ENCODE measurements at places on chromosomes 3 and 15.

DNA sequence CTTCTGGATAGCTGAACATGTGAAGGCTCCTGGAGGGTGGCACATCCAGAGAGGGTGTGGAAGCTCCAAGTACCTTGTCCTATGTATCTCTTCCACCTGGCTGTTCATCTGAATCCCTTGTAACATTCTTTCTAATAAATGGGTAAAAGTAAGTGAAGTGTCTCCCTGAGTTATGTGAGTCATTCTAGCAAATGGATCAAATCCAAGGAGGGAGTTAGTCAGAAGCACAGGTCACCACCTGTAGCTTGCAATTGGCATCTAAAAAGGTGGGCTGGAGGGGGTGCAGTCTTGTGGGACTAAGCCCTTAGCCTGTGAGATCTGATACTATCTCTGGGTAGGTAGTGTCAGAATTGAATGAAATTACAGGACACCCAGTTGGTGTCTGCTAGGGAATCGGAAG lies 71.0 kb downstream of the WWTR1 start:
- no peak for DNase-seq

GRCh38 chr3:33581666-33582065 lies 136.4 kb downstream of the CLASP2 start:
- DNase-seq, result no peak

GRCh38 chr15:85330901-85331588 lies 49.4 kb upstream of the AKAP13 start:
- peak; percentile 40 for DNase-seq

GRCh38 chr3:52446631-52447511 lies 2.0 kb upstream of the SEMA3G start:
- no peak for DNase-seq

DNA sequence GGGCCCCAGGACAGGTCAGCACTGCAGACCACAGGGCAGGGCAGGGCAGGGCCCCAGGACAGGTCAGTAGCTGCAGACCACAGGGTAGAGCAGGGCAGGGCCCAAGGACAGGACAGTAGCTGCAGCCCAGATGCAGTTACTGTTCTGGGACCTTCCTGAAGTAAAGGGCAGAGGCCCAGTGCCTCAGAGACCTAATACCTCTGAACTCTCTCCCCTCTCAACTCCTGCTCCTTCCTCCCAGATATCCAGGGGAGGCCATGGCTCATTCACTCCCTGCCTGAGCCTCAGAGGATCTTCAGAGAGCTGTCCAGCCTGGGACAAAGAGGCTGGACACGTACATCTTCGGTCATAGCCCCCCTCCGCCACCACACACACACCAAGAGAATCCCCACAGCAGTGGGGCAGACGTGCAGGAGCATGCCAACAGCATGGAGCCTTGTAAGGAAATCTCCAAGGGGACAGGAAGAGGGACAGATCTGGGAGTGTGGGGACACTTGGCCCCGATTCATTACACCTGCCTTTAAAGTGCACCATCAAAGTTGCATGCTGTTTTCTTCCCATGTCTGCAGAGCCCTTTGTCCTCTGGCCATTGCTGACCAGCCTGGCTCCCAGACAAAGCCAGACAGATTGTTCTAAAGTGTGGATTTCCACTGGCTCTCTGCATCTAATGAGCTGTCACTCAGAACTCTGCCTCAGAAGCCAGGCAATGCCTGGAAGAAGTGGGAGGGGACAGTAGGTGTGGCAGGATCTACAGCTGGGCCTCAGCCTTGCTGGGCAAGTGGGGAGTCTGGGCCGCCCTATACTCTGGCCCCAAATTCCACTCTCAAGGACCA lies 24.2 kb upstream of the BUB1B start:
- no peak for DNase-seq

- DNase-seq, result no peak
These were observed 29.5 kb upstream of the MAGI1 start for GRCh38 chr3:66068255-66068654.

GRCh38 chr3:4704552-4704951 lies 211.4 kb downstream of the ITPR1 start:
- DNase-seq, result no peak

DNA sequence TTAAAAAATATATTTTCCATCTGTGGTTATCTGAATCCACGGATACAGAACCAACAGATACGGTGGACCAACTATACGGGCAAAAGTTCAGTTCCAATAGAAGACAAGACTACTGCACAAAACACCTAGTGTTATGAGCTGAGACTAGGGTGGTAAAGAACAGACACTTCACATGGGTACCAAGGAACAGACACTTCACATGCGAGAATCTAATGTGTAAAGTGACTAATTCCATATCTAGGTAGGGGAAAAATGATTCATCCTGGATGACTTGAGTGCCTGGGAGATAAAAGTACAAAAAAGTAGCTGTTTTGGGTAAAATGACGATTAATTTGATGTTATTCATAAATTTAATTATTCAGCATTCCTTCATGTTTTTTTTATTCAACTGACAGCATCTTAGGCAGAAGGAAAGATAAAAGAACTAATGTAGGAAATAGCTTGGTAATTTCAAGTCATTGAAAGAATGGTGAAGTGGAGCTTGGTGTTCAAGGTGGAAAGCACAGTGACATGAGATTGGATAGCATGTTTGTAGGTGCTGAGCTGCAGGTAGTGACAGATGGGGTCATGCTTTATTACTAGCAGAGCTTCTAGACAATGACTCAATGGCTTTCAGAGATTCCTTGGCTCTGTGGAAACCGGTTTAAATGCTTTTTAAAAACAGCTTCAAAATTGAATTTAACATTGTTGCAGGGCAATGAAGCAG lies 5.2 kb downstream of the CD200 start:
- DNase-seq, result no peak

- DNase-seq, result no peak
These were observed 841 bp downstream of the POGLUT1 start for GRCh38 chr3:119469418-119470189.

- no peak for DNase-seq
These were observed 67.1 kb downstream of the MB21D2 start for GRCh38 chr3:192850451-192850981.

DNA sequence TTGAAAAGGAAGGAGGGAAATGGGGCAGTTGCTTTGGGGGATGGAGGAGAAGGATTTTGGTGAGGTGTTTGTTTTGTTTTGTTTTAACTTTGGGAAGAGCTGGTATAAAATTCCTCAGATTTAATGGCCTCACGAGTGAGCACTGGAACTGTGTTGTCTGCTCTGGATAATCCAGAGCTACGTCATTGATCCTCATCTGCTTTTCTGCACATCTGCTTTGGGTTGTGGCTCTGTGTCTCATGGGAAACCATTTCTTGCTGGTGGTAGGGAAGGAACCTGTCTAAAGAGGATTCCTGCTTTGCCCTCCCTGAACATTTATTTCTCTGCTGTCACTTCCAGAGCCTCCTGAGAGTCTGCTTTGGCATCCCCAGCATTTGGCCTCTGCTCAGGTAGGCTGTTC lies 3.1 kb downstream of the SNRK start:
- no peak for DNase-seq

GRCh38 chr15:34783431-34783830 lies 11.9 kb downstream of the ACTC1 start:
- no peak for DNase-seq

GRCh38 chr3:159632128-159632527 lies 356.5 kb upstream of the IL12A start:
- no peak for DNase-seq

GRCh38 chr3:151751161-151751560 lies 17.4 kb downstream of the AADACL2 start:
- DNase-seq, result no peak

DNA sequence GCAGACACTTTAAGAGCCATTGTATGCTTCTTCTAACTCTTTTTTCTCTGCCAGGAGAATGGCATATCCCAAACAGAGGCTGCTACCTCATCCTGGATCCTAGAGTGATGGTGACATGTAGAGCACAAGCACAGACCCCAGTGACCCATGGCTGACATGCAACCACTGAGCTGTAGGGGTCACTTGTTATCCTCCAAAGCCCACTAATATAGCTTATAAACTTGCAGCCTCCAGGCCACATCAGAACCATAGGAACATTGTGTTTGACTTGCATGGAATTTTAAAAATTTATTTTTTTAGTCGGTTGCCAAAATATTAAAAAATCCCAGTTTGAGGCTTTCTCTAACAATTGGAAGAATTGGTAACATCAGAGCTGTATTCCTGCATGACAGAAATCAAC lies 283.0 kb upstream of the WNT5A start:
- no peak for DNase-seq

GRCh38 chr3:157589211-157589610 lies 86.0 kb upstream of the VEPH1 start:
- DNase-seq, result no peak

DNA sequence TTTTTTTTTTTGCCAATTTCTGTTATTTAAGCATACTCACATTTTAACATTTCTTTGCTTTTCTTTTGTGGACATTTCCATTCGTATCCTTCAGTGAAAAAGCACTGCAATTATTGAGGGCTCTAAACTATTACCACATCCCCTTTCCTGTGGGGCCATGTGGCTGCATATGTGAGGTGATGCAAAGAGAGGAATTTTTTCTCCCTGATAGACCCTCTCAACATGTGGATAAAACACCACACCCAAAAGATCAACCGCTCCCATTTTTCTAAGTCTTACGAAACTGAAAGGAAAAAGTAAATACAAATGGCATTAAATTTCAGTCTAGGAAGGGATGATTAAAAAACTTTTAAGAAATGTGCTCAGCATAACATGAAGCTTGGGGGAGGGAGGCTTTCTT lies 68.8 kb downstream of the DNAJC13 start:
- no peak for DNase-seq

- no peak for DNase-seq
These were observed 34.8 kb downstream of the EMC4 start for GRCh38 chr15:34259566-34259965.

GRCh38 chr3:72017935-72018334 lies 233.0 kb upstream of the PROK2 start:
- no peak for DNase-seq

GRCh38 chr15:84826369-84826823 lies 9.2 kb downstream of the ALPK3 start:
- DNase-seq, result no peak

GRCh38 chr15:32869776-32870175 lies 152.0 kb downstream of the GREM1 start:
- DNase-seq, result no peak

GRCh38 chr15:59833366-59833765 lies 144.2 kb upstream of the BNIP2 start:
- DNase-seq, result no peak

- no peak for DNase-seq
These were observed 336.6 kb upstream of the TBC1D5 start for GRCh38 chr3:18079062-18079461.

DNA sequence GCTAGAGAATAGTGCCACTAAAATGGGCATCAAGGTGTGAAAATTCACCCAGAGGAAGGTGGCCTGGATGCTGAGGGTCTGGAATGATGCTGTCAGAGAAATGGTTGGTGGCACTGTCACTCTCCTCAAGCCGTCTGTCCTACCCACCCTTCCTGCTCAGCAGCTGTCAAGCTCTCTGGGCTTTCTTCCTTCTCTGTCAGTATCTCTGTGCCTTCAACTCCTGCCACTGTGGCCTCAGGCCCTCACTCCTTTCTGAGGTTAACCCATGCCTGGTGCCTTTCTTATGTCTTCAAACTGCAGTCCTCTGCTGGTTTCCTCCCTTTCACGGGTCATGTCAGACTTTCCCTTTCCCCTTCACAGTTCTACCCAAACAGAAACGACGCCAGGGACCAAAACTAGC lies 4.4 kb downstream of the MYO5C start:
- DNase-seq, result no peak

DNA sequence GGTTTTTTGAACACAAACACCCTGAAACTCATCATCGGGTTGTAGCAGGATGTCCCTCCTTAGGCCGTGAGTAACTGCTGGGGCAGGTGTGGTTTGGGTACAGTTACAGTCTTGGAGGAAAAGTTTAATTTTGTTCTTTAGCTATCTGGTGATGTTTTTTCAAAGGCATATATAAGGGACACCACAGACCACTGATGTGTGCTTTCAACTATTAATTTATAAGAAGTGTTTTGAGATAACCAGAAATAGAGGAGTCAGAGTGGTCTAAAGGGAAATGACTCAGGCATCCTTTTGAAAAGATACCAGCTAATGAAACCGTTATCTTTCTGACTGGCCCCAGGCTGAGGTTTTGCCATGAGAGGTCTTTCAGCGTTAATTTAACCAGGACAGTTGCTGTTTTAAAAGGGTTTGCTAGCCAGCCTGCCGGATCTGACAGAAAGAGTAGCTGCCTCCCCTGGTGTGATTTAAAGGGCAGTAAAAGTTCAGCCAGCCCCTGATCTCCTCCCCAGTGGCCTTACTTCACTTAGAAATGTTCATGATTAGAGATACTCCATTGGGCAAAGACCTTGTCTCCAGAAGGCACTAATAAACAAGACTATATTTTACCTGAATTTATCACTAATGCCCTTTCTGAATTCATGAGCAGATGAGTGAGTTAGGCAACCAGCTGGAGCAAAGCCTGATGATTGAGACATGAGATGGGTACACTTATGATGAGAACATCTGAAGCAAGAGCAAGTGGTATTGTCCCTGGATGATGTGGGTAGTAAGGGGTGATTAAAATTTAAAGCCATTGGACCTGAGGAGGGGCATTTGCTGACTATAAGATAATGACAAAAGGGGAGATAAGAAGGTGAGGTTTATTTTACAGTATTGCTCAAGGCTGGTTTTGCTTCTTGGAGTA lies 482.5 kb upstream of the TBL1XR1 start:
- DNase-seq, result no peak

GRCh38 chr3:100268156-100268555 lies 7.4 kb downstream of the TBC1D23 start:
- DNase-seq, result no peak

- DNase-seq, result peak; percentile 24
These were observed 98.3 kb downstream of the SLC9A9 start for GRCh38 chr3:143749926-143750325.

GRCh38 chr3:14801031-14801430 lies 17.7 kb upstream of the FGD5 start:
- DNase-seq, result no peak

DNA sequence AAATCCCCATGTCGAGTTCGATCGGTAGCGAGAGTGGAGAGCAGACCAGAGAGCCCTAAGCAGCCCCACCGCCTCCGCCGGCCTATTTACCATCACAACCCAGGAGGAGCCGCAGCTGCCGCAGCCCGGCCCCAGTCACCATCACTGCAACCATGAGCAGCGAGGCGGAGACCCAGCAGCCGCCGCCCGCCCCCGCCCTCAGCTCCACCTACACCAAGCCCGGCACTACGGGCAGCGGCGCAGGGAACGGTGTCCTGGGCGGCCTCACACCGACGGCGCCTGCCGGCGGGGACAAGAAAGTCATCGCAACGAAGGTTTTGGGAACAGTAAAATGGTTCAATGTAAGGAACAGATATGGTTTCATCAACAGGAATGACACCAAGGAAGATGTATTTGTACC lies 89.5 kb upstream of the TPM1 start:
- DNase-seq, result no peak

- no peak for DNase-seq
These were observed 158.7 kb downstream of the GBE1 start for GRCh38 chr3:81602781-81603180.

- DNase-seq, result peak; percentile 18
These were observed 146.5 kb downstream of the EBLN2 start for GRCh38 chr3:73207946-73208440.

- no peak for DNase-seq
These were observed 144.3 kb downstream of the OPA1 start for GRCh38 chr3:193737191-193737751.
